Adipocyte (in vitro differentiated cells): ENCODE measurements at places on chromosomes 16 and 17.
A peak's percentile ranks its signal among the peaks of the same experiment; 100 is the strongest.

- DNase-seq, result peak; percentile 87
Observed at GRCh38 chr17:43576563-43577229, 30.6 kb upstream of the ETV4 start.

DNA sequence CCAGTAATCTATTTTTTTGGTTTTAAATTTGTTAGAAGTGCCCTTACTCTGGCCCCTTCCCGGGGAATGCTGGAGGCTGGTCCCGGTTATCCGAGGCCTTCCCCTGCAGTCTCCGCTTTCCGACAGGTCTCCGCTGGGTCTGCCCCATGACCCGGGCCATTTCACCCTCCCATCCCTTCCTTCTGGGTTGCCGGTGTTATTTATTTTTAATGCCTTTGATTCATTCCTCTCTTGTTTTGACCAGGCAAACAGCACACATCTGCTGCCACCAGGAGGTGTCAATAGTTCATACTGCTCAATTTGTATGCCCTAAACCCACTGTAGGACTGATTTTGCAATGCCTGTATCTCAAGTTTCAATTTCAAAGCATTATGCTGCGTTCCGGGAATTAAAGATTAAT, 113.2 kb upstream of the IRX5 start:
- DNase-seq, result peak; percentile 37

GRCh38 chr16:19745286-19746010, 27.4 kb downstream of the IQCK start:
- DNase-seq, result peak; percentile 45

- no peak for DNase-seq
Observed at GRCh38 chr17:57750895-57751294, 5.8 kb upstream of the CCDC182 start.

- DNase-seq, result no peak
Observed at GRCh38 chr17:62984801-62985200, 18.8 kb downstream of the TANC2 start.

DNA sequence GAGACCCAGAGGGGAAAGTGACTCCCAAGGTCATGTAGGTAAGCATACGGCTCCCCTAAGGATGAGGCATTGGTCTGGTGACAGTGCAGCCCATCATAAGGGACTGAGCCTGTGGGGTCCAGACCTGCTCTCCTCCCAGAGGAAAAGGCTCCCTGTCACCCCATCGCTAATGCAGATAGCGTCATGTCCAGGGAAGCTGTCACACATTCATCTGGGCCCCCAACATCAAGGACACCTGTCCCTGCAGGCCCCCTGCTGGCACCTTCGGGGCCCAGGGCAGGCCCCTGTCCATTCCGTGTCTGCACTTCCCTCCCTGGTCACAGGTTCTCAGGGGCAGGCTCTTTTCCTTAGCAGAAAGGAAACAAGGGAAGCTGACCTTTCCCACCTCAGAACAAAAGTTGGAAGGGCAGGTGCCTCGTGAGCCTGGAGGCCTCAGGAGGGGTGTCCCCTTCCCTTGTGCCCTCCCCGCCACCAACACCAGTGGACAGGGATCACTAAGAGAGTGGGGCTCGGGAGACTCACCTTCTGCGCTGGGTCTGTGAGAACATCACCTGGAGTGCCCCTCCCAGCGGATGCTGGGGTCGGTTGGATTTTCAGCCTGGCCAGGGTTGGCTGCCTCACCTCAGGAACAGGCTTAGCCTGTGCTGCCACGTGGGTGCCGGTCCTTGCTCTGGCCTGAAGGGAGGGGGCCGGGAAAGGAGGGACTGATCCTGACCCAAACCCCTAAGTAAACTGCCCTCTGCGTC, 17.3 kb upstream of the LASP1NB start:
- DNase-seq, result no peak

DNA sequence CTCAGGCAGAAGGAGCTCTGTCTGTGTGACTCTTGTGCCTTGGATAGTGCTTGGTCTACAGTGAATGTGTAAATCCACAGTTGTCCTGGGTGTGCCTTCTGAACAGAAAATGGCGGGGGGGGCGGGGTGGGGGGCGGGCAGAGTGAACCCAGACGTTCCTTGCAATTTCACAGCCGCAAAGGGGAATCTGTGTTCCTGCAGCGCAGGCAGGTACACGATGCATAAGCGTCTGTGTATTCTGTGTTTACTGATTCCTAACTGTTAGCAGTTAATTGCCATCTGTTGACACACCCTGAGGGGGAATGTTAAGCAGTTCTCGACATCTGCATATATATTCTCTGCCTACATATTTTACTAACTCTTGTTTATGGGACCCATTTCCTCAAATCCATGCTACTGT, 123.5 kb upstream of the ZFHX3 start:
- peak; percentile 20 for DNase-seq

GRCh38 chr16:24151482-24151939, 104.6 kb upstream of the CACNG3 start:
- no peak for DNase-seq

- DNase-seq, result peak; percentile 32
Observed at GRCh38 chr17:57724026-57724728, 20.9 kb downstream of the CCDC182 start.

DNA sequence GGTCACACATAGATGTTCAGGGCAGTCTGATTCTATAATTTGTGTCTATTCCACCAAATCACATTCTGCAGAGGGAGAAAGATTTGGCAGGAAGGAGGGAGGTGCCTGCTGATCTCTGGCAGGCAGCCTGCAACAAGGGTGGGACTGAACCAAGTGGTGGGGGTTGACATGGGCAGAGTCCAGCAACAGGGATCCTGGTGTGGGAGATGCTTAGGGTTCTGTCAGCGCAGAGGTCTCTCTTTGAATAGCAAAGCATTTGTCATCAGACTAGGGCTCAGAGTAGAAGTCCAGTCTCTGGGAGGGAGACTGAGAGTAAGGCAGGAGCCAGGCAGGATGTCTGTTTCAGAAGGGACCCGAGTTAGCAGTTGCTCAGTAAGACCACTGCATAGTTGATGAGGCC, 94.6 kb downstream of the UTP18 start:
- DNase-seq, result no peak

- no peak for DNase-seq
Observed at GRCh38 chr16:85077039-85077438, 35.2 kb downstream of the CIBAR2 start.

DNA sequence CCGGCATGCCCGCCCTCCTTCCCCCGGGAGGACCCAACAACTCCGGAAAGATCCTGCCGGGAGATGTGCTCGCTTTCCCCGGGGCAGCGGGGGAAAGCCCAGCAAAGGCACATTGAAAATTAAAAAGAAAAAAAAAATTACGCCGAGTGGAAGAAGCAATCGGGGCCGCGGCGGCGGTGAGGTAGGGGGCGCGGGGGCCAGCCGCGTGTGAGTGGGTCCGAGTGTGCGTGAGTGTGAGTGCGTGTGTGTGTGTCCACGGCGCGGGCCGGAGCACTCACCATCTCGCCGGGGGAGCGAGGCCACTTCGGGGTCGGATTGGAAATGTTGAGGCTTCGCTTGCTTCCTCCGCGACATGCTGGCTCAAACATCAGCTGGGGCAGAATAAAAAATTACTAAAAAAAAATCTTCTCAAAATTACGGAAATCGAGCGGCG, at the start of gene SALL1:
Gene SALL1, minus strand, starts transcription at position 383 of the 433 bp plus-strand sequence. Its CDS starts 29 bp downstream, at position 354.
- DNase-seq, result peak; percentile 63

- no peak for DNase-seq
Observed at GRCh38 chr16:54817940-54818574, 112.6 kb upstream of the IRX5 start.

DNA sequence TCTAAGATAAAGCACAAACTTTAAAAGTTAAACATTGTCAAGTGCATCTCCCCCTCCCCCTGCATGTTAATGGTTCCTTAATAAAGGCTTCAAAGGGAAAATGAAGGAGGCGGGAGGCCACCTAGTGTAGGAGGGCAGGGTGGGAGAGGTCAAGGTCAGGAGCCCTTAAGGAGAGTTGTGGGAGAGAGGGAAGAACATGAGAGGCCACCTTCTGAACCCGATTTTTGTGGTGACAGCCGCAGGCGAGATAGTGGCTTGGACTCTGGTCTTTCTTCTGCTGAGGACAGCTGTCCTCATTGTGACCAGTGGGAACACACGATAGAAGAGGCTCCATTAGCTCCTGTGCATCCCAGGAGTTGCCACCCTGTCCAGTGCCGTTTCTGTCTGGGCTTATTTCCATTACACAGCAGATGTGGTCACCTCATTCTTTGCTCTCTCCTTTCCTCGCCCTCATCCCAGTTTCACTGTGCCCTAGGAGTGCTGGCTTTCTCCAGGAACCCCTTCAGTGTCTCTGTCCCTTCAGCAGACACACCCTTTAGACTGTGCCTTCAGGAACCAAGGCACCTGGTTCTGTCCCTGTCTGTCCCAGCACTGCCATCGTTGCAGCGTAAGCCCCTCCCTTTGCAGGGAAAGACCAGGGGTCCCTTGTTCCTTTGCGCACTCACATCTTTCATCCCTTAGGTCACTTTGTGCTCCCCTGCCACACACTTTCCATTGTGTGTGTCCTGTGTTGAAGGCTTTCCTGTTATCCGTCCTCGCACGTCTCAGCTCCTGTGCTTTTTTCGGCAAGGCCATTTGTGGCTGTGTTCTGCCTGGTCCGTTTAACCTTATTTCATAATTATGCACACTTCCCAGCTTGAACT, 7.5 kb downstream of the SEC14L1 start:
- DNase-seq, result no peak

- no peak for DNase-seq
Observed at GRCh38 chr17:9645851-9646545, 681 bp downstream of the USP43 start.

GRCh38 chr17:38357486-38358123, 6.0 kb downstream of the SOCS7 start:
- DNase-seq, result peak; percentile 20

DNA sequence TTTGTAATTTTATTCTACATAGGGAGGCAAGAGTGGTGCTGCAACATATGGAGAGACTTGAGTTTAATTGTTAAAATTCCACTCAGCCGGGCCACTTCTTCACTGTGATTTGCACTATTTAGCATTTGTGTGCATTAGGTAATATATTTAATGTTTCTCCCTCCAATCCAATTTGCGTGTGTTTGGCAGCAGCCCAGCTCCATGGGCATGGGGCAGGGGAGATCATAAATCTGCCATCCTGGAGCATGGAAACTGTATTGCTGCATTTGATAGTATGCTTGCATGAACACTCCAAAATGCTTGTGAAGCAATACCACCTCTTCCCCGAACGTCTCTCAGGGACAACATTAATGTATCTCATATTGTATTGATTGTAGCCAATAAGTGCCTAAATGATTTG, 339.1 kb upstream of the RBFOX1 start:
- DNase-seq, result no peak

GRCh38 chr16:51161440-51162195, 10.5 kb upstream of the SALL1 start:
- DNase-seq, result peak; percentile 53

GRCh38 chr16:9384141-9384540, 292.7 kb downstream of the HAPSTR1 start:
- DNase-seq, result no peak

- no peak for DNase-seq
Observed at GRCh38 chr16:15418206-15418605, 16.2 kb upstream of the BMERB1 start.

GRCh38 chr16:88585269-88585668, 15.1 kb downstream of the ZC3H18 start:
- DNase-seq, result no peak

GRCh38 chr17:5272322-5272721, 9.8 kb upstream of the RABEP1 start:
- no peak for DNase-seq

GRCh38 chr16:73206151-73206707, 158.3 kb upstream of the ZFHX3 start:
- peak; percentile 31 for DNase-seq

GRCh38 chr17:14094676-14095601, 25.6 kb downstream of the COX10 start:
- no peak for DNase-seq

DNA sequence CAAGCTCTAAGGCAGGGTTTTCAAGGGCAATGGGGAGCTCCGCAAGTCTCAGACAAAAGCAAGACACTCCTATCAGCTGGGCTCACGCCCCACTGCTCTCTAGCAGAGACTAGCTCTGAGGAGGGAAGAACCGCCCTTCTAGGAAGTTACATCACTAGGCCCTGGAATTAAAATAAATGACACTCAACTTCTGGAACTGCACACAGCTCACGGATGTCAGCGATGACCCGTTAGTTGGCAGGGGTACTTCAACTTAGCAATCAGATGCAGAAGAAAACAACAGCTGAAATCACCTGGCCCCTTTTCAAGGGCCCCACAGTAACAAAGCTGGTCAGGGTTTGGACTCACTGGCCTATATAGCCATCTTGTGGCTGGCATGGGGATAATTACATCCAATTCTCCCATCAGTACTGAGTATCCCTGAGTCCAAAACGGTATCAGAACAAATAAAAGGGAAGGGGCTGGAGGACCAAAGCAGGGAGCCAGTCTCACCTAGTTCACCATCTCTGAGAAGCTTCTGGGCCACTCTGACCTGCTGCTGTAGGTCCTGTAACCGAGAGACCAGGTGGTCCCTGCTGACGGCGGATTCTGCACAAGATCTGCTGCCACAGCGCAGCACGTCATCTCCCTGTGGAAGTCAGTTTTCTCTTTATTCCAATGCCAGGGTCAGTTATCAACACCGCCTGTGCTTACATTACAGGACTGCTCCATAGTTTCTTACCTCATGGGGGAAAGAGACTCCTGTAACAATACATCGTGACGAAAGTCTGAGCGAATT, 22.2 kb downstream of the SERPINF1 start:
- peak; percentile 82 for DNase-seq

DNA sequence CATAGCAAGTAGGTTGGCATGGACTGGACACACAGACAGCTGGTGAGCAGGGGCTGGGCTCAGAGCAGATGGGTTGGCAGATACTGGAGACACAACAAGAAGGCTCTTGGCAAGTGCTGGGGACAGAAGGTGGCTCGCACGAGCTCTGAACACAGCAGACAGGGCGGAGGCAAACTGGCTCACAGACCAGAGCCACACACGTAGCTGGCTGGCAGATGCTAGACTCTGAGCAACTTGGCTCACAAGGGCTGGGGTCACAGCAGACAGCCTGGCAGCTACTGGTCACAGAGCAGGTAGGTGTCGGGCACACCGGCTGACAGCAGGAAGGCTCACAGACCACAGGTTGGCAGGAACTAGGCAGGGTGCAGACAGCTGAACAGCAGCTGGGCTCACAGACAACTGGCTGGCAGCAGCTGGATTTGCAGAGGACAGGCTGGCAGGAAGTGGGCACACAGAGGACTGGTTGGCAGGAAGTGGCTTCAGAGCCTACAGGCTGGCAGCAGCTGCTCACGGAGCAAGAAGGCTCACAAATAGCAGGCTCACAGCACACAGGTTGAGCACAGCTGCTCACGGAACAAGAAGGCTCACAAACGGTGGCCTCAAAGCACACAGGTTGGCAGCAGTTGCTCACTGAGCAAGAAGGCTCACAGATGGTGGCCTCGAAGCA, 725 bp downstream of the KRTAP16-1 start:
- no peak for DNase-seq

DNA sequence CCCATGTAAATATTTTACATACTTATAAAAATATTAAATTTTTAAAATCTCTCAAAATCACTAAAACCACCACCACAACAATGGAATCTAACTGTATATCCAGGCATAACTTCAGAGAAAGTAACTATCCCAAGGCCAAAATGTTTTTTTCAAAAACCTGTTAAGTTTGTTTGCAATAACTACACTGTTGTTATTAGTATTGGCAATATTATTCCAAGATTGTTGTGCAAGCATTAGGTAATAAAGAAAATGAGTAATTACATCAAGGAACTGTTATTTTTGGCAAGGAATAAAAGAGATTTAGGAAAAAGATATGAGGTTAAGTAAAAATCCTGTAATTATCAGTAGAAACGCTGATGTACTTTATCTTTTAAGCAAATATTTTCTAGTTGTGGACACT, 3.4 kb upstream of the KRTAP4-12 start:
- DNase-seq, result no peak
